ENCODE measurements at places on chromosomes 2 and 18.

DNA sequence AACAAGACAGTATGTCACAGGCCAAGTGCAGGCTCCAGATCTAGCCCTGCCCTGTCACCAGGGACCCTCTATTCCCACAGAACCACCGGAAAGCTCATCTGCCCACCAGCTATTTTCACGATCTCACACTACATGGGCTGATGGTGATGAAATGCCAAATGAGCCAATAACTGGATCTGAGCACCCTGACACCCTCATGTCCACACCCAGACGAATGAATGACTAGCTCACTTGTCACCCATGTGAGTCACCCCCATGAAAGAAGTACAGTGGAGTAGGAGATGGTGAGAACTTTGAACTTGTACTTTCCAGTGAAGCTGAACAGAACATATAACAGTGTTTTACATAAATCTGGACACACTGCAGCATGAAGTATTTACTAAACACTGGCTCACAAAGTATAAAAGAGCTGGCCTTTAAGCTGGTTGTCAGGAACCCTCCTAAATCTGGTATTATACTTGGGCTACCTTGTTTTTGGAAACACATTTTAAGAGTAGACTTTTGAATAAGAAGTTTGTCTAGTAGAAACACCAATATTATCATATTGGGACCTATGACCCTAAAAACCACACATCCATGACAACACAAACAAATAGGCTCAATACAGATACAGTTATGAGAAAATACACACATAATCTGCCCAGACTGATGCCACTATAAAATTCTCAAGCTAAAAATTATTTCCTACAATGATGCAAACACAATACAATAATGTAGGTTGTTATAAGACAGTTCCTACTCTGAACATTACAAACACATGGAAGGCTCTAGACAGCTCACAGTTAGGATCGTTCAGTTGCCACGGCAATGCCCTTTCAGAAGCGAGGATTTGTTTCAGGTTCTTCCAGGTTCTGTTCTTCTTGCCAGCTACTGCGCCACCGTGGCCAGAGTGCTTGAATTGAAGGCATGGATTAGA is 19.0 kb downstream of the INO80C start:
- no peak for DNase-seq

DNA sequence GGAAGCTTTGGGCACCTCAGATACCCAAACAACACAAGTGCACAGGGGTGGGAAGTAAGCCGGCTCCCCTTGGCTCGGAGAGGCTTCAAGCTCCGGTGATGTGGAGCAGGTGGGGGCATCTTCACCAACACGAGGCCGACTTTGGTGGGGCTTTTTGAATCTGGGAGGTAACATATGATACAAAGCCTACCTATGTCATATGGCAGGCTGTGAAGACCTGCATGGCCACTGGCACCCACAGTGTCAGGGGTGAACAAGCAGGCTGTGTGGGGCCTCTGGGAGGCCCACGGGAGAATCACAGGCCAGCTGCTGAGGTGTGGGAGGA is 109.0 kb downstream of the EIPR1 start:
- no peak for DNase-seq

DNA sequence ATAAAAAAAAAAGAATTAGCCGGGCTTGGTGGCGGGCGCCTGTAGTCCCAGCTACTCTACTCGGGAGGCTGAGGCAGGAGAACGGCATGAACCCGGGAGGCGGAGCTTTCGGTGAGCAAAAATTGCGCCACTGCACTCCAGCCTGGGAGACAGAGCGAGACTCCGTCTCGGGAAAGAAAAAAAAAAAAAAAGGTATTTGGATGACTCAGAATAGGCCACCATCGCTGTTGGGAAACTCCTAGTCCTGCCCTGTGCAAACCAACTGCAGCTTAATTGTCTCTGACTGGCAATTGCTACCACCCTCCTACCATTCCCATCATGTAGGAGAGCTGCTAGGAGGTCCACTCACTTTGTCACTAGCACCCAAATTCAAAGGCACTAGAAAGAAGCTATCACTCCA is 43.5 kb downstream of the ATP8B1 start:
- DNase-seq: no peak

- no peak for DNase-seq
These were observed 141.5 kb downstream of the FAM210A start for GRCh38 chr18:13584825-13585224.

DNA sequence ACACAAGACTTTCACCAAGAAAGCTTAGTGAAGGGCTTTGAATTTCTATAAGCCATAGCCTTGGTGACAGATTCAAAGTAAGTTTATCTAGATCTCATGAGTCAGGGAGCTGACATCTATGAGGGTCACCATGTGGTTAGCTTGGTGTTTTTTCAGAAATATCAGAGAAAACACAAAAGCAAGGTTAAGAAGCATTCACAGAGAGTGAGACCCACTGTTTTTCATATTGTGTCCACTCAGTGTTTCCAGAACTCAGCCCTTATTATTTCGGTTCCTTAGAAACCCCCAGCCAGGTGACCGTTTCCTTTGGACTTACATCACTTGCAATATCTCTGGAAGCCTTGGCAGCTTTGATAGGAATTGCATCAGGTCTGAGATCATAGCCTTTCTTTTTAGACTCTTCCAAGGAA is 76.6 kb downstream of the NEB start:
- DNase-seq: no peak

GRCh38 chr2:85076618-85077274 is 56.4 kb upstream of the TCF7L1 start:
- DNase-seq: no peak

- no peak for DNase-seq
These were observed 746.3 kb downstream of the SATB2 start for GRCh38 chr2:198711484-198711883.

DNA sequence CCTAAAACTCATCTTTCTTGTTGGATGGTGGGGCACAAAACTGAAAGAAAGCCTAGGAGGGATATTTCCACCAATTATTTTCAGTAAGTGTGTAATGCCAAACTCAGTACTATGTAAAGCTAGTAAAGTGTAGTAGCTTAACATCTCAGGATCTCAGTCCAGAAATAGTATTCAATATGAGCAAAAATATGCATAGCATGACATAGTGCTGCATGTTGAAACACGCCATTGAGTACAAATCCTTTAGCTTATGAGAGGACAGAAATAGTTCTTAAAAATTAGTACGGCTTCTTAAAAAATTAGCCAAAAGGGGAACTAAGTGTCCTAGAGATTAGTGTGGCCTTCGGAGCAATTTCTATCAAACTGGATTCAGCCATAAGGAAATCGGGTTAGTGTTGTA is 21.7 kb upstream of the ATL2 start:
- DNase-seq: no peak

- DNase-seq: no peak
These were observed 497.7 kb upstream of the LRATD1 start for GRCh38 chr2:14134771-14135170.

DNA sequence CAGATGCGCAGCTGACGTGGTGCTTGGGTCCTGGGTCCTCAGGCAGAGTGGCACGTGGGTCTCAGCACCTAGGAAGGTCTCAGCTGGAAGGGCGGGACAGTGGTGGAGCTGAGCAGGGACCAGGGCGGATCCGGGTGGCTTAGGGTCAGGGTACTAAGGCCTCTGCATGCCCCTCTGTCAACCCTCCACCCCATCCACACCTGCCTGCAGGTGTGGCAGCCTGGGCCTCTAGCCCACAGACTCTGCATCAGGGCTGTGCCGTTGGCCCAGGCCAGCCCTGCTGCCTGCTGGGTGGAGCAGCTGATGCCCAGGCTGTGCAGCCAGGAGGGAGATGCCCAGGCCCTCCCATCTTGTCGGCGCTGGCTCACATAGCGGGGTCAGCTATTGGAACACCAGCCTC is 24.6 kb upstream of the OTOS start:
- no peak for DNase-seq

DNA sequence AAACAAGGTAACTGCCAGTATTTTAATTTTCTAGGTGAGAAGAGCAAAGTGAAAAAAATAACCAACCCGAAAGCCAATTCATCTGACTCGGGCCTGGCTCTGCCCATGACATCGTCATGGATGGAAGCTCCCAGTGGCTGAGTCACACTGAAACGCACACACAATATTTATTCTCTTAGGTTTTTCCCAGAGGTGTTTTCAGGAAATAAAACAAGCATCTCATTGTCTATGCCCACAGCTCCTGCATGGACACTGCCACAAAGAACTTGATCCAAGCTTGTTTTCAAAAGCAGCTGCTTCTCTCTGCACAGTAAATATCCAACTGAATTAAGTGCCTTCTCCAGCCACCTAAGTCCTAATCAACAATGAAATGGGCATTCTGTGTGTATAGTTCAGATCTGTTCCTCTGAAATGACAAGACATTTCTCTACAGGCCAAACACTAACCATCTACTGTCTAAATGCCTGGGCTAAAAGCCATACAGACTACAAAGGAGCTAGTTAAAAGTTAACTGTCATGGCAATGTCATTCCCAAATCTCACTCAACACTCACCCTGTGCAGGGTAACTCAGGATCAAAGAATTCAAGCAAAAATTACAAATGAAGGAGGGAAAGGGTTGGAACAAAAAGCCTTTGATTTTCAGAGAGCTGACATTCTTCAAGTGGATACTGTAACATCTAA is 62.9 kb downstream of the RPL31 start:
- no peak for DNase-seq

- no peak for DNase-seq
These were observed 706 bp downstream of the UBXN2A start for GRCh38 chr2:23940718-23941620.

GRCh38 chr2:152638056-152638455 is 79.2 kb downstream of the PRPF40A start:
- no peak for DNase-seq

DNA sequence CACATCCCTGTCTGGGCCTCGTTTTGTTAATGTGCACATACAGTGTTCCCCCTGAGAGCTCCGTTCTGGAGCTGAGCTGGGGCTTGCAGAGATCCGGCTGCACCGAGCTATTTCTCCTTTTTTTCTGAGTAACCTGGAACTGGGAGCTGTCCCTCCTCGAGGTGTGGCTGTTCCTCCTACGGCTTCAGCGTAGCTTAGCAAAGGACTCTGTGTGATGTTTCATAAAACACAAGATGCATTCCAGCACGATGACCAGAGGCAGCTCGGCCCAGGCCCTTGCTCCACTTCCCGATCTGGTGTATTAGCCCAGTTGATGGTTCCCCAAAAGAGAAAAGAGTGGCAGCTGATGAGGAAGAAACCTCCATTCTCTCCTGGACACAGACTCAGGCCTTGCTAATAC is 103.0 kb downstream of the FAM210A start:
- no peak for DNase-seq

- no peak for DNase-seq
These were observed 28.1 kb downstream of the SLC40A1 start for GRCh38 chr2:189552334-189552990.

- no peak for DNase-seq
These were observed 155.2 kb downstream of the SH3BP4 start for GRCh38 chr2:235106874-235107639.

- no peak for DNase-seq
These were observed 24.4 kb downstream of the SERTAD2 start for GRCh38 chr2:64629329-64629781.

DNA sequence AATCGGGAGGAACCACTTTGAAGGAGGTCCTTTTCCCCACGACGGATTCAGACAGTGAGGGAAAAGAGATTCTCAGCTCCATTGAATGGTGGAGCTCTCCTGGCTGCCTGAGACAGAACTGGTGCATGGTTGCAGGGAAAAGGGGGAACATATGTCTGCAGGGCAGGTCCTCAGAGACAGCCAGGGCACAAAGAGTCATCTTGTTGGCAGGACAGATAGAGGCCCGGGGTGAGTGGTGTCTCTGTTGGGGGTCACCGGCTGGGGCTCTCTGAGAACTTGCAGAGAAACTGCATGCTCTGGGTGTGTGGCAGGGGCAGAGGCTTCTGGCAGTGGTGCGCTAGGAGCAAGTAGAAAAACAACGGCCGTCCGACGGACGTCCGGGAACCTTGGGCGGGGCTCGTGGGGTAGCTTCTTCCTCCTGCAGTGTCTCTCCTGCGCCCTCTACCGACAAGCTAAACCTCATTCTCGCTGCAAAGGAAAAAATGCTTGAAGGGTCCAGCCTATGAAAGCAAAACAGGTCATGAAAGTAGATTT is 94.3 kb downstream of the CDCA7 start:
- DNase-seq: no peak
